ENCODE measurements at places on chromosomes 16 and 17.

- DNase-seq = no peak
Observed at GRCh38 chr16:14203166-14203565, 132.0 kb downstream of the MRTFB start.

GRCh38 chr16:66670691-66671388, 25.7 kb downstream of the CMTM4 start:
- DNase-seq = no peak

DNA sequence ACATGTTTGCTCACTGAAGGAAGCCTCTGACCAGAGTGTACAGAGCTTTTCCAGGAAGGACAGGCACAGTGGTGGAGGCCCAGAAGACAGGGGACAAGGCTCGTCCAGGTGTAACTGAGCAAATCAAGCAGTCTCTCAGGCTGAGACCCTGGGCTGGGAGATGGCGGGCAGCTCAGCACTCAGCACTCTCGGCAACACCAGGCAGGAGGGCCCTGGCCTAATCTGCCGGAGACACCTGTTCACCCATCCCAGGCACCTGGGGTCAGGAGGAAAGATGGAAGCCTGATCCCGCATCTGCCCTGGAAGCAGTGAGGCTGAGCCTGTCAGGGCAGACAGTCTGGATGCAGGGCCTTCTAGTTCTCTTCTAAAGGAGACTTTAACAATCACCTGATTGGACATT, 4.8 kb downstream of the RASL10B start:
- DNase-seq = no peak

GRCh38 chr17:73318836-73319235, 7.0 kb upstream of the CDC42EP4 start:
- no peak for DNase-seq

DNA sequence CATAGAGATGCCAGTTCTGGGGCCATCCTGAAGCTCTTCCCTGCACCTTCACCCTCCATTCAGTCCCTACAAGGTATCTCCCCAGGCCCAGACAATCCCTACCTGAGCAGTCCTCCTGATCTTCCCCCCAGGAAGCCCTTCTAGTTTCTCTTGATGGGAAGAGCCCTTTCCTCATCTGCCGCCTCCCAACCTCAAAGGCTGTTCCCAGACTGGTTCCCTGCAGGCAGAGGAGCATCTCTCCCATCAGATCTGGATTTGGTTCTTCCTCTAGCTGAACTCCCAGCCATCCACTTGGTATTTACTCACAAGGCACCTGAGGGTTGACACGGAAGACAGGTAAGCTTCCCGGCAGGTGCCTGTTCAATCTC, 24.6 kb upstream of the PHB1 start:
- no peak for DNase-seq

DNA sequence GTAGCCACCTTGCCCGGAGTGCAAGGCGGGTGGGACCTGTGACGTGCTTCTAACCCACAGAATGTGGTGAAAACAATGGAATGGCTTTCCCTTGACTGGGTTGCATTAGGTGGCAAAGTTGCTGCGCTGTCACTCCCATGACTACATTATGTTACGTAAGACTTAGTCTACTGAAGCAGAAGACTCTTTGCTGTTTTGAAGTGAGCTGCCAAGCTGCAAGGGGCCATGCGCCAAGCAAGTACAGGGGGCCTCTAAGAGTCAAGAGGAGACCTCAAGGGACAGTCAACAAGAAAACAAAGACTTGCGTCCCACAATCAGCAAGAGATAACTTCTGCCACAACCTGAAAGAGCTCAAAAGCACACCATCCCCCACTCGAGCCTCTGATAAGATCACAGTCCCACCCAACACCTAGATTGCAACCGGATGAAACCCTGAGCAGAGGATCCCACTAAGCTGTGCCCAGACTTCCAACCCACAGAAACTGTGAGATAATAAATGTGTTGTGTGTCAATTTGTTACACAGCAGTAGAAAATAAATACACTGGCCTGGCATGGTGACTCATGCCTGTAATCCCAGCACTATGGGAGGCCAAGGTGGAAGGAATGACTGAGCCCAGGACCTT, 16.5 kb downstream of the ANKRD11 start:
- no peak for DNase-seq
